SK-N-MC (cell line): ENCODE measurements at places on chromosomes 4 and X.

- no peak for DNase-seq
Observed at GRCh38 chr4:152786627-152787026, 6.9 kb downstream of the ARFIP1 start.

- DNase-seq, result no peak
Observed at GRCh38 chrX:153495903-153496589, 1.3 kb downstream of the BGN start.

GRCh38 chr4:130563185-130563888, 1467.4 kb downstream of the C4orf33 start:
- no peak for DNase-seq

- DNase-seq, result no peak
Observed at GRCh38 chr4:2790583-2791517, 2.0 kb upstream of the SH3BP2 start.

DNA sequence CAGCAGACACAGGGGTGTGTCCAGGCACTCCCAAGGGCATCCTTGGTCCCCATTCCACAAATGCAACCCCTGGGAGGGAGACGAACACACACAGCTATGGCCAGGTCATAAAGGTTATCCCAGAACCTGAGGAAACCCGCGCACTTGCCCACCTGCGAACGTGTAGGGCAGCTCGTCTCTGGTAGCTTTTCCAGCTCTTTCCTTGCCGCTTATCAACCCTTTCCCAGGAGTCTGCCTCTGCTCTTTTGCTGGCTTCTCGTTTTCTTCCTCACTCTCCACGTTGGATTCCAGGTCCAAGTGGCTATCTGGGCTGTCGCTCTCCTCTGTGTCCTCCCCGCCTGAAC, 13.5 kb downstream of the NOP14 start:
- DNase-seq, result no peak

DNA sequence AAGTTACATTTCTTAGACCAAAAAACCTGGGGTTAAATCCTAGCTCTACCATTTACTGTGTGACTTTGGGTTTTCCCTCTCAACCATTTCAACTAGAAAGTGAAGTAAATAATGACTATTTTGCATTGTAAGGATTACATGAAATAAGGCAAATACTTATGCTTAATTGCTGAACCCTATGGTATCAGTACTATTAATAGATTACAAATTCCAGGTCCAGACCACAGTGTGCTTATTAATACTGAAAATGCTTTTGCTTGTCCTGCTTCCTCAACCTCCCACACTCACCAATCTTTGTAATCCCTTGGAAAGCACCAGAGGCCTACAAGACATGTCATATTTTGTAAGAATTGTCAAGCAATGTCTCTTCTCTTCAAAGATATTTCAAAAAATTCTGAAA, 456.5 kb downstream of the SPOCK3 start:
- no peak for DNase-seq

GRCh38 chrX:34918856-34919255, 23.7 kb upstream of the FAM47B start:
- DNase-seq, result peak; percentile 42

GRCh38 chr4:15765391-15765790, 12.7 kb upstream of the CD38 start:
- DNase-seq, result no peak

DNA sequence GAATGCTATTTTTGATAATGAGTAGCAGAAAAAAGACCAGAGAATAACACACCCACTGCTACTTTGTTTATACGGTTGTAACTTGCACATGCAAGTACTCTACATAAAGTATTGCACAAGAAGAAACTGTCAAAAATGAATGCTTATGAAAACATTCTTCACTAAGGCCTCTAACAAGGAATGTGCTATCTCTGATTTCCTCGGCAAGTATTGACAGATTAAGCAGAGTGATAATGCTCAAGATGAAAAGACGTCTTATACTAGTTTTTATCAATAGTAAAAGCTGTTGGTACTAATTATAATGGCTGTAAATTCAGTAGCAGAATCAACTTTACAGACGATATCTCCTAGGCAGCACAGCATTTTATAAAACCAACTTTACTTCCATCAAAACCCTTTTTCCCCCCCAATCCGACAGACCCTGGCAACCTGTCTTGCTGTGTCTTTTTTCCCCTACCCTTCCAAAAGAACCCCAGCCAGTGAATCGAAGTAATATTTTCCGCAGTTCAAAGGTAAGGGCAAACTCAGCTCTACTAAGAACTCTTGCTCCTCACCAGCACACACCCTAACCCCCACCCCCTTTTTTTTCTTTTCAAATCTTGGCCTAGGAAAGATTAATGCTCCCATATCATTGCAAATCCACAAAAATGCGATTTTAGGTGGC, 1.5 kb downstream of the FRYL start:
- DNase-seq, result peak; percentile 24

DNA sequence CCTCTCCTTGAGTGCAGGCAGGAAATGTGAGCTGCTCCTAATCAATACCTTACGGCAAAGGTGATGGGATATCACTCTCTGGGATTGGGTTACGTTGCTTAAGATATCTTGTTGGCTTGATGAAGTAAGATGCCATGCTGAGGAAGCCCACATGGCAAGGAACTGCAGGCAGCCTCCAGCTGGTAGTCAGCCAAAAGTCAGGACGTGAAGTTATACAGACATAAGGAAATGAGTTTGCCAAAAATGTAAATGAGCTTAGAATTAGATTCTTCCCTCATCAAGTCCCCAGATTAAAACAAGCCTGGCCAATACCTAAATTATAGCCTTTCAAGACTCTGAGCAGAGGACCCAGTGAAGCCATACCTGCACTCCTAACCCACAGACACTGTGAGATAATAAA, 155.0 kb downstream of the QDPR start:
- DNase-seq, result no peak
